ENCODE measurements at places on chromosomes 1 and 21. TPM values are rescaled to one million over a fixed set of nuclear protein-coding genes. Genes with fewer than 3 reads are reported as not detected.

Gene PEF1
- total RNA-seq = 58.0 TPM

Gene PGBD2
- 13.4 TPM for total RNA-seq

Gene C4BPB
- 0.17 TPM for total RNA-seq

Gene OR6K3
- not detected for total RNA-seq

Gene TSEN15
- 61.2 TPM for total RNA-seq

Gene SLC9C2
- not detected for total RNA-seq

- H3K4me3 ChIP-seq = no peak overlapping the region
- peaks cover under 1% of the 10 kb centered on the region for H3K27me3 ChIP-seq
- H3K4me1 ChIP-seq = peaks cover 8% of the 10 kb centered on the region
Observed at GRCh38 chr1:158371188-158371953, 17.7 kb downstream of the CD1E start.

- no peak for DNase-seq
- no peaks in the 10 kb centered on the region for H3K36me3 ChIP-seq
- peaks cover 9% of the 10 kb centered on the region for H3K27me3 ChIP-seq
- H3K4me3 ChIP-seq = no peak overlapping the region
- H3K27ac ChIP-seq = no peak overlapping the region
- H3K4me1 ChIP-seq = no peaks in the 10 kb centered on the region
Observed at GRCh38 chr1:153174624-153175023, 23.9 kb upstream of the SPRR2G start.

DNA sequence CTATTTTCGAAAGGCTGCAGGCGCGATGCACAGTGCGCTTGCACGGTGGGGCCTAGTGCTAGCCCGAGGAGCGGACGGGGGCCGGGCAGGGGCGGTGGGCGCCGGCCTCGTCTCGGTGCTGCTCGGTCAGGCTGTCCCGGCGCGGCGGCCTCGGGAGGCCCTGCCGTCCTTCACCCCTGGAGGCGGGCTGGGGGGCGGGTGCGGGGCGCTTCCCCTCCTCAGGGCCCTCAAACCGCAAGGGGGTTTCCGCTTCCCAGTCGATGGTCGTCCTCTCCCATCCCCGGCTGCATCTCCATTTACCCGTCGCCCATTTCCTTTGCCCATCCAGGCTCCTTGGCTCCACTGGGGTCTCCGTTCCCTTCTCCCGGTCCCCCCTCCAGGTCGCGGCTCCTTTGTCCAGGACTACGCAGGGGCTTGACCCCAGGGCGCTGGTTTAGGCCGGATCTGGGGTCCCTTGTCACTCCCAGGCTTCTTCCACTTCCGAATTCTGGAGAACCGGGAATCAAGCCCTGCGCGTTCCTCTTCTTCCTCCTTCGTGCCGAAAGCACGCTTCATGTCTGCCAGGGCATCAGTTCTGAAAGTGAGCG lies 196.3 kb upstream of the LMO4 start:
- DNase-seq = peak; percentile 20
- H3K4me1 ChIP-seq = peaks cover 10% of the 10 kb centered on the region
- peak overlapping the region; percentile 85 for H3K4me3 ChIP-seq

DNA sequence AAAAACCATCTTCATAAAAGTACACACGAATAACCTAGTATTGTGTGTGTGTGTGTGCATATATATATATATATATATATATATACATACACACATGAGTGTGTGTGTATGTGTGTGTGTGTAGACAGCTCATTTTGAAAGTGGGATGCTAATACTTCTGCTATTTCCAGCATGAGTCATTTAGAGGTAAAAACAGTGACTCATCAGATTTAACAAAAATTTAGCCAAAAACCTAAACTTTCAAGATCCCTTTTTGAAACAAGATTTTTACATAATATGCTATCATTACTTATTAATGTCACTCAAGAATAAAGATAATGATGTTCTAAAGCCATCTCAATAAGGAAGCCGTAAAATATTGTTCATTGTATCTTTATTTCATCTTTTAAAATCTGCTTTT lies 35.6 kb upstream of the ADGRL4 start:
- no peak overlapping the region for H3K27ac ChIP-seq
- no peak overlapping the region for H3K4me3 ChIP-seq
- no peak for DNase-seq
- H3K4me1 ChIP-seq = no peaks in the 10 kb centered on the region

- H3K4me3 ChIP-seq = no peak overlapping the region
- no peak overlapping the region for H3K27ac ChIP-seq
- H3K27me3 ChIP-seq = peaks cover 1% of the 10 kb centered on the region
- peaks cover 17% of the 10 kb centered on the region for H3K4me1 ChIP-seq
- no peaks in the 10 kb centered on the region for H3K36me3 ChIP-seq
- no peak for DNase-seq
Observed at GRCh38 chr1:58883888-58884482, 100.1 kb upstream of the JUN start.

DNA sequence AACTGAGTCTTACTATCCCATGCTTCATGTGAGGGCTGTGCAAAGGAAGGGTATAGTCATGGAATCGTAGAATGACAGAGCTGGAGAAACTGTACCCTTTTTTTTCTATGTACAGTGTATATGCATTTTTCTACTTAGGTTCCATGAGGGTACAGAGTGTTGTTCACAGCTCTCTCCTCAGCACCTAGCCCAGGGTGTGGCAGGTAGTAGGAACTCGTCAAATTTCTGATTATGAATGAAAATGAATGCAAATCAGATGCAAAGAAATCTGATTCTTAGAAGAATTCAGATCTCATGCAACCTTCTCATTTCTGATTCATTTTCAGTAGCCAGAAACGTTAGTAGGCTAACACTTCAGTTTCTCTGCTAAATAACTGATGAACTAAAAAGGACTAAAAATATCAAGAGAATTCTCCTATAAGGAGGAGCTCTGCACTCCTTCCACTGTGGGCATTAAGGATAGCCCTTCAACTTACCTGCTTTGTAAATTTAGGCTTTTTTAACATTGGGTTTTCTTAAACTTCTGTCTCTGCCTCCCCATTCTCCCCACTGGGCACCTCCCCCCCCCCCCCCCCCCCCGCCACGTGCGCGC lies 18.0 kb upstream of the HHAT start:
- H3K4me1 ChIP-seq = peaks cover 4% of the 10 kb centered on the region
- H3K27ac ChIP-seq = no peak overlapping the region
- H3K27me3 ChIP-seq = peaks cover 19% of the 10 kb centered on the region
- no peak for DNase-seq
- H3K4me3 ChIP-seq = peak overlapping the region; percentile 83

DNA sequence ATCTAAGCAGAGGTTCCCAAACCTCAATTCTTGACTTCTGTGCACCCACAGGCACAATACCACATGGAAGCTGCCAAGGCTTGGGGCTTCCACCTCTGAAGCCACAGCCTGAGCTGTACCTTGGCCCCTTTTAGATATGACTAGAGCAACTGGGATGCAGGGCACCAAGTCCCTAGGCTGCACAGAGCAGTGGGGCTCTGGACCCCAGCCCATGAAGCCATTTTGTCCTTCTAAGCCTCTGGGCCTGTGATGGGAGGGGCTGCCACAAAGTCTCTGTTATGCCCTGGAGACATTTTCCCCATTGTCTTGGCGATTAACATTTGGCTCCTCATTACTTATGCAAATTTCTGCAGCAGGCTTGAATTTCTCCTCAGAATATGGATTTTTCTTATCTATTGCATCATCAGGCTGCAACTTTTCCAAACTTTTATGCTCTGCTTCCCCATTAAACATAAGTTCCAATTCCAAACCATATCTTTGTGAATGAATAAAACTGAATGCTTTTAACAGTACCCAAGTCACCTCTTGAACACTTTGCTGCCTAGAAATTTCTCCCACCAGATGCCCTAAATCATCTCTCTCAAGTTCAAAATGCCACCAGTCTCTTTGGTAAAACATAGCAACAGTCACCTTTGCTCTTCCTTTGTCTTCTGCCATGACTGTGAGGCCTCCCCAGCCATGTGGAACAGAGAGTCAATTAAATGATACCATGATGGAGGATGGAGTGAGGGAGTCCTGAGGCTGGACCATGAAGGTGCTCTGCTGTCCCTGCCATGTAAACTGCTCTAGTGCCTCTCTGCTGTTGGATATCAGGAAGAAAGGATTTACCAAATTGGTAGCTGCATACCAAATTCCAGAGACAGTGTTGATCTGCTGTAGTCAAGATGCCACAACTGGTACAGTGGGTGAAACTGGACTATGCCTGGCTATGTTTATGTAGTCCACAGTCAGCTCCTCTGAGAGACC lies 37.6 kb downstream of the RUNX3 start:
- H3K36me3 ChIP-seq = peaks cover 8% of the 10 kb centered on the region
- no peak overlapping the region for H3K4me3 ChIP-seq
- no peak overlapping the region for H3K27ac ChIP-seq
- H3K27me3 ChIP-seq = no peaks in the 10 kb centered on the region

DNA sequence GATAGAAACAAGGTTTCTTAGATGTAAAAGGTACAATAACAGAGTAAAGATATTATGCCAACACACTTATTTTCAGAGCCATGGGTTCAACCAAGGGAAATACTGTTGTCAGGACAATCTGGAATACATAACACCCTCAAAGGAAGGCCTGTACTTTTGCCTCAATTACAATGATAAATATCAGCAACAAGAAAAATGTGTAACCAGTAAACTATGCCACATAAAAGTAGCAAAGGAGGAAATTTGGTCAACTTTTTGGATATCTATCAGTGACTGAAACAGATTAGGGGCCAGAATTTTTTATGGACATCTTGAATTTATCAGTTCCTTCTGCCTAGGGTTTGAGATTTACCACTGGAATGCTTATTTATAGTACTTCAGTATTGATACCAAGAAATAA lies 24.6 kb upstream of the RAP1GAP start:
- H3K4me1 ChIP-seq = no peaks in the 10 kb centered on the region

DNA sequence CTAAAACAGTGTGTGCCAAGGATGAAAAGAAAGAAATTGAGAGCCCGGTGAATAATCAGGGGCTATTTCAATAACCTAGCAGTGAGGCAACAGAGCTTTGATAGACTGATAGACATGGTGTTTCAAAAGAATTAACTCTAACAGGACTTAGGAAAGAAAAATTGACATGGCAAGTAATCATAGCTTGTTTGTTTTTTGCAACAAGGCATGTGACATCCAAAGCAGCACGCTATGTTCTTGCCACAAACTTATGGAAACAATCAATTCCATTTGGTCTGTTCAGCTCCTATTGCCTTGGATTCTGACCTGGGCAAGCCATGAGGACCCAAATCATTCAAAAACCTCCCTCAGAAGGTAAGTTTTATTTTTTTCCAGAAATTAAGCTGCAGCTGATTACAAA lies 608.5 kb downstream of the SMYD3 start:
- H3K27ac ChIP-seq = no peak overlapping the region
- H3K4me1 ChIP-seq = peaks cover 19% of the 10 kb centered on the region
- peaks cover 18% of the 10 kb centered on the region for H3K36me3 ChIP-seq
- H3K4me3 ChIP-seq = no peak overlapping the region
- no peaks in the 10 kb centered on the region for H3K27me3 ChIP-seq
